ENCODE measurements at places on chromosomes 11 and 22. TPM values are rescaled to one million over a fixed set of nuclear protein-coding genes. Genes with fewer than 3 reads are reported as not detected.

GRCh38 chr11:11876458-11876857, 34.7 kb downstream of the USP47 start:
- DNase-seq = no peak

GRCh38 chr22:44648085-44648820, 53.8 kb upstream of the PRR5 start:
- peak; percentile 67 for DNase-seq

GRCh38 chr11:120424185-120424969, 87.2 kb upstream of the GRIK4 start:
- DNase-seq = no peak

- no peak for DNase-seq
These were observed 14.5 kb downstream of the MAP6 start for GRCh38 chr11:75654314-75654713.

GRCh38 chr22:27329966-27330645, 471.4 kb downstream of the MN1 start:
- DNase-seq = no peak

GRCh38 chr22:35191412-35191811, 65.9 kb upstream of the HMGXB4 start:
- no peak for DNase-seq

DNA sequence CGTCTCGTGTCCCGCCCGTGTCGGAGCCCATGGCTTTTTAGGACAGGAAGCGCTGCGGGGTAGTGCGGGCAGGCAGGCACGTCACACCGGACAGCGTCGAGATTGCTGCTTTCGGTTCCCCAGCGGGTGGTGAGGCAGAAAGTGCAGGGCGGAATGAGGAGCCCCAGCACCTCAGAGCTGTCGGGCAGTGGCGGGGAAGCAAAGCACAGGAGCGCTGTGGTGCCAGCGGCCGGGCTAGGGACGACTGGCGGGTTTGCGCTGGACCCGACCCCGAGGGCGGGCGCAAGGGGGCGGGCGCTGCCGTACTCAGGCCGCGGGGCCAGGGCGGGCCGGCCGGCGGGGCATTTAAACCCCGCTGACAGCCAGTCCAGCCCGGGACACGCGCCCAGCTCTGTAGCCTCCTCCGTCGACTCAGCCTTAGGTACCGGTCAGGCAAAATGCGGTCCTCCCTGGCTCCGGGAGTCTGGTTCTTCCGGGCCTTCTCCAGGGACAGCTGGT, at the start of gene SLC37A2:
TSS of gene SLC37A2 (plus strand) at position 375 of the 498 bp plus-strand sequence. CDS start at position 438, 63 bp downstream.
- DNase-seq = peak; percentile 69

- peak; percentile 62 for DNase-seq
These were observed 72.6 kb upstream of the PPARA start for GRCh38 chr22:46077669-46078099.

DNA sequence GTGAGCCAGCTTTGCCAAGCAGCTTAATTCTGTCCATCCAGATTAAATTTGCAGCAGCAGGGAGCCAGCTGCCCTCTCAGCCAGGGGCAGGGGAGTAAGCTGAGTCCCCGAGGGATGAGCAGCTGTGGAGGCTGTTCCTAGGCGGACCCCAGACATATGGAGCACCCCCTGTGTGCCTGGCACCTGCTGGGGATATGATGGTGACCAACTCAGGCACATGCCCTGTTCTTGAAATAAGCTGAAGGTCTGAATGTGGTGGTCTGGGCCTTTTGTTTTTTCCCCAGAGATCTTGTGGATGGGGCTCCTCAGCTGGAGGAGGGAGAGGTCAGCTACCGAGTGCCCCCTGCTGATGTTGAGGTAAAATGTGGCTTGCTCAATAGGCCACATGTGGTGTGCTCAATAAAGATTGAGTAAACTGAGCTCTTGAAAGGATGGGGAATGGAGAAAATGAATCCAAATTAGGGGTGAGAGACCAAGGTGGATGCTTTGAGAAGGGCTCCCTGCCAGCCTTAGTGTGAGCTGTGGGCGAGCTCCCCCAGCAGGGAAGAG, 103.3 kb upstream of the NNMT start:
- no peak for DNase-seq

The DMC1 gene
- total RNA-seq = 4.2 TPM

The AMOTL1 gene
- 53.9 TPM for total RNA-seq

- no peak for DNase-seq
These were observed 26.6 kb downstream of the ATG16L2 start for GRCh38 chr11:72840780-72841179.

GRCh38 chr22:39150848-39151215, 1.6 kb downstream of the CBX7 start:
- DNase-seq = peak; percentile 10

The CRYBA4 gene
- total RNA-seq = not detected

GRCh38 chr11:82899186-82899820, 927 bp downstream of the PRCP start:
- peak; percentile 19 for DNase-seq

DNA sequence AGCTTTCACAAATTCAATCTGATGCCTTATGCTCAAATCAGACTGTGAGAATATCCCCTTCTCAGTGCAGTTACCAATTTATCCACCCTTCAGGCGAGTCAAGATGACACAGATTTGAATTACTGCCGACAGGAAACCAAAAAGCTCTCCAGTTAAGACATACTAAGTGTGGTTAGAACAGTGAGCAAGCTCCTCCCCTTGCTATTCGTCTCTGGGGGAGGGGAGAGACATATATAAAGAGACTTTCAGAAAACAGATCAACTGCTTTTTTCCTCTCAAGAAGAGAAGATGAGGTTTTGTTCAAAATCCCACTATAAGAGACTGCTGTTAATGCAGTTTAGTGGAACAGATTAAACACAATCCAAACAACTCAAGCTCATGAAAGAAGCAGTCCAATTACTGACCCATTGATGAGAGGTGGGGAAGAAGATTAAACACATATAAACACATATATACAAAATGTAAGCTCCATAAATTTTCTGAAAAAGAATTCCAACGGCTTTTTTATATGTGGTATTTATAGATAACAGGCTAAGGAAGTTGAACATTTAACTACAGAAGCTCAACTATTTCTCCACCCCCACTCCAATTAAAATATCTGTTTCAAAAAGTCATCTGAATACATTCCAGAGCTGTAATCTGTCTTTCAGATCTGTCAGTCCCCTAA, 102.7 kb downstream of the MRTFA start:
- peak; percentile 66 for DNase-seq

GRCh38 chr22:22386602-22387385, 121.7 kb downstream of the ZNF280B start:
- no peak for DNase-seq

The SCN2B gene
- 4.2 TPM for total RNA-seq

The OVOL1 gene
- not detected for total RNA-seq
